ENCODE measurements at places on chromosomes 7 and 10.

- no peak for DNase-seq
These were observed 136.4 kb downstream of the RPS24 start for GRCh38 chr10:78170026-78170475.

DNA sequence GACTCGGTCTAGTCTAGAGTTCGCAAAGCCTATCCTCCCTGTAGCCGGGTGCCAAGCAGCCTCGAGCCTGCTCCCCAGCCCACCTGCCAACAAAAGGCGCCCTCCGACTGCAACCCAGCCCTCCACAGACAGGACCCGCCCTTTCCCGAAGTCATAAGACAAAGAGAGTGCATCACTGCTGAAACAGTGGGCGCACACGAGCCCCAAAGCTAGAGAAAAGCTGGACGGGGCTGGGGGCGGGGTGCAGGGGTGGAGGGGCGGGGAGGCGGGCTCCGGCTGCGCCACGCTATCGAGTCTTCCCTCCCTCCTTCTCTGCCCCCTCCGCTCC lies 622 bp upstream of the COL1A2 start:
- peak; percentile 15 for DNase-seq

DNA sequence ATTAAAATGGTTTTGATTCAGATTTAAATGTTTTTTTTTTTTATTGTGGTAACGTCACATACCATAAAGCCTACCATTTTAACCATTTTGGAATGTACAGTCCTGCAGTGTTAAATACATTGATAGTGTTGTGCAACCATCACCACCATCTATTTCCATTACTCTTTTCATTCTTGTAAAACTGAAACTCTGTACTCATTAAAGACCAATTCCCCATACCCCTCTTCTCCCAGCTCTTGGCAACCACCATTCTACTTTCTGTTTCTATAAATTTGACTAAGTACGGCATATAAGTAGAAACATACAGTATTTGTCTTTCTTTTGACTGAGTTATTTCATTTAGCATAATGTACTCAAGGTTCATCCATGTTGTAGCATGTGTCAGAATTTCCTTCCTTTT lies 96.2 kb downstream of the EXOC4 start:
- no peak for DNase-seq

DNA sequence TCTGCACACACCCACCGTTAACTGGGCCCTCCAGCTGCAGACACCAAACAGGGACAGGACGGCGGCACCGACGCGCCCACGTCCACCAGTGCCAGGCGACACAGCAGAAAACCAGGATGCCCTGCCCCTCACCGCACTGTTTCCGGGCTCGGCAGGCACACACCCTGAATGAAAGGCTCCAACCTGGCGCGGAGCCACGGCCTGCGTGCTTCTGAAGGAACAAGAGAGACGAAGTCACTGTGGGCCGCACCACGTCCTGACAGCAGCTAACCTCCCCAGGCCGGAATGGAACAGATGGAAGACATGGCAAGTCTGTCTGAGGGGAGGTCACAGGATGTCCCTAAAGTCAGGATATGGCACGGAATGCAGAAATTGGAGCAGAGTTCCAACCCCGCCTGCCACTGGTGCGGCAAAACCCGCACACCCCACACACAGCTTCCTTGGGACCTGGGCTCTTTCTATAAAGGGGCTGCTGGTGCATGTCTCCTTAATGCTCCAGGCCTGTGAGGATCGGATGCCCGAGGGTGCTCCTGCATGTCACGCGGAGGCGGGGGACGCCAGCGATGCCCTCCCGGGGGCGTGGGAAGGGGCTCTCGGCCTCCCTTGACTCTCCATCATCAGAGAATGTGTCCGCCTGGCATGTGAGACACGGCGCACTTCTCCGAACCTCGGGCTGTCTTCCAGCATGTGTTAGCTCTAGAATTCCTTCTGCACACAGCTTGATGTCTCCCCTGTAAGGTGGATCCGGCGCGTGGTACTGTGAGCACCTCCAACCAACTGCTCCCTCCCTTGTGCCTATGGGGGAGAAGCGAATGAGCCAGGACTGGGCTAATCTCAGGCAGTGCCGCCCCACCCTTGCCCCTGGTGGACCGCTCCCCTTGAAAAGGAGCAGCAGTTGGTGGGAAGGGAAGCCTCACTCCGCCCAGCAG lies 3.9 kb upstream of the GPER1 start:
- DNase-seq, result no peak

DNA sequence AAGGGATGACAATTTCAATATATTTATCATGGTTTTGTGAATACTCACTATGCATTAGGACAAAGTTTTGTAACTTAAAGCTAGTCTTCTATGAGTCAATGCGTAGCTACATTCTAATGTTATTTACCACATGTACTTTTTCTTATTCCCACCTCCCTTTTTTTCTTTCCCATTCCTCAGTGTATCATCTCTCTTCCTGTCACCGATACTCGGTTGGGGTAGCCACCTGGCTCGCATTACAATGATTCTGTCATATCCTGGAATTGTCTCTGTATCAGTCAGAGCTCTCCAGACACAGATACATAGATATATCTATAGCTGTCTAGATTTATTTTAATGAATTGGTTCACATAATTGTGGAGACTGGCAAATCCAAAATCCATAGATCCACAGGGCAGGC lies 9.8 kb upstream of the RALA start:
- DNase-seq, result no peak

DNA sequence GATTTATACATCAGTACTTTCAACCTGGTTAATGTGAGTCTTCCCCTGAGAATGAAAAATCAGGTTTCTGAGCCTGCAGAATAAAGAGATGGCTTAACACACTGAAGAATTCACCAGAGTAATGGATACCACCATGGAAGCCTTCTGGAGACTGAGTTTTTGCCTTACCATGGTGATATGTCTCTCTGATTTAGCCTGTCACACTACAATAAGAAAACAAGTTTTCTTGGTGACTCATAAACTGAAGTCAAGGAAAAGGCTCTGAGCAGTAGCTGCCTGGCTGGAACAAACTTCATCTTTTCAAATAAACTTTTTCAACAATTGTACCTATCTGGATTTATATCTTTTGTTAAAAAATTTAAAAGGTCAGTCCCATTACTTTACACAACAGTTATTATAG lies 229.0 kb downstream of the PRPF18 start:
- DNase-seq, result no peak

DNA sequence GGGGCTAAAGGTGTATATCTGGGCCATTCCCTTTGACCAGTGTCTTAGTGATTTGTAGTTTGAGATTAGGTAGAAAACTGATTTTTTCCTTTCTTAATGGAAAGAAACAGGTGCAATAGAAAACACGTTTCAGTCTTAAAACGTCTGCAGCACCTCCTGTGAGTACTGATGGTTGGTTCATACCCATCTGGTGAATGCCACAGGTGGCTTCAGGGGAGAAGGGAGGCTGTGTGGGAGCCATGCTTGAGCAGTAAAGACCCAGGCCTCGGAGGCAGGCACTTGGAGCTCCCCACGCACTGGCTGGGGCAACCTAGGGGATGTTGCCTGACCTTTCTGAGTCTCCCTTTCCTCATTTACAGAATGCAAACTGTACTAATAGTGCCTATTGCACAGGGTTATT lies 171.5 kb upstream of the GRB10 start:
- DNase-seq, result no peak

GRCh38 chr10:123587110-123587509 lies 79.0 kb upstream of the GPR26 start:
- DNase-seq, result no peak

DNA sequence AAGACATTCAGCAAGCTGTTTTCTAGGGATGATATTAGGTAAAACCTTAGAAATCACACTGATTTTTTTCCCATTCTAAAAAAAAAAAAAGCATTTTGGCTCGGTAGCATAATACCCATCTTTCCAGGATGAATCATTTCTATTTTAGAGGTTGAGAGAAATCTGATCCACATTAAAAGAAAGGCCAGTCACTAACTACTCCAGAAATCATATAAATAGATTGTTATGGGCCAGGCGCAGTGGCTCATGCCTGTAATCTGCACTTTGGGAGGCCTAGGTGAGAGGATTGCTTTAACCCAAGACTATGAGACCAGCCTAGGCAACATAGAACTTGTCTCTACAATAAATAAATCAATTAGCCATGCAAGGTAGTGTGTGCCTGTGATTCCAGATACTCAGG lies 164.3 kb downstream of the BAMBI start:
- no peak for DNase-seq

GRCh38 chr10:102406815-102407214 lies 11.3 kb downstream of the NFKB2 start:
- DNase-seq, result no peak

- peak; percentile 16 for DNase-seq
These were observed 55.3 kb downstream of the ELAPOR2 start for GRCh38 chr7:87003872-87004798.

- no peak for DNase-seq
These were observed 22.2 kb upstream of the MCM10 start for GRCh38 chr10:13139150-13139549.

GRCh38 chr10:74525885-74526284 lies 300.5 kb upstream of the KAT6B start:
- DNase-seq, result no peak

GRCh38 chr10:17585016-17585415 lies 32.2 kb downstream of the HACD1 start:
- no peak for DNase-seq

DNA sequence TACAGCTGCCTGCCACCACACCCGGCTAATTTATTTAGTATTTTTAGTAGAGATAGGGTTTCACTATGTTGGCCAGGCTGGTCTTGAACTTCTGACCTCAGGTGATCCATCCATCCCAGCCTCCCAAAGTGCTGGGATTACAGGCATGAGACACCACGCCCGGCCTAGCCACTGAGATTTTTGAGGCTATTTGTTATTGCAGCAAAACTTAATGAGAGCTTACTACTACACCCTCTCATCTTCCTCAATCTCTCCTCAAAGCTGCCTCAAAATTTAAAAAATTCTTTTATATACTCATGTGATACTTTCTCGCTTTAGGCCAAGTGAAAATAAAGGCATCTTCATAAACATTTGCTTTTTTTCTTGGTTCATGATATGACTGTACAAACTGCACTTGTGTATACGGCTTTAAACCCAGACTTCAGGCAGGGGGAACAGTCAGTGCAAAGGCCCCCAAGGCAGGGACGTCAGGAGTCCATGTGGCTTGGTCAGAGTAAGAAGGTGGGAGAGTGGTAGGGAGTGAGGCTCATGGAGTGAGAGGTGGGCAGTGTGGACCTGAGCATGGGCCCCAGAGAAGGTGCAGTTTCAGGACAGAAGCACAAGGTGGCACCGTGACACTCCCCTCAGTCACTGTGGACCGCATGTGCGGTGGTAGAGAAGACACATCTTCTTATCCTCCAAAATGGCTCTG lies 55.5 kb downstream of the SYPL1 start:
- DNase-seq, result peak; percentile 65

DNA sequence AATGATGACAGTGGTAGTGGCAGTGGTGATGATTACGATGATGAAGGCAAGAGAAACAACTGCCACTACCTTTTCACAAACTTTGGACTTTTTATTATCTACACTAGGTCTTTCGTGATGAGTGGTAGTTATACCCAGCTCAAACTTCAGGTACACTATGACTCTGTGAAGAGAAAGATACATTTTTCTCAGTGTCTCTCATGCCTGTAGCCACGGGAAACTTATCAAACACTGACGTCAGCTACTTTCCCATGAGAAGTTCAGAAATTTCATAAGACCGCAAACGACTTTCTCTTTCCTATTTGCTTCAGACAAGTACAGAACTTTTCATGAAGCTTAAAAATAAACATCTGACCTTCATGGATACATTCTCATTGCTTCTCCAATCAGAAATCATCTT lies 57.0 kb downstream of the CALD1 start:
- no peak for DNase-seq

GRCh38 chr7:156833312-156833711 lies 59.7 kb downstream of the LMBR1 start:
- no peak for DNase-seq

- DNase-seq, result no peak
These were observed 2.0 kb upstream of the PURB start for GRCh38 chr7:44887293-44887692.

GRCh38 chr7:150852371-150852905 lies at the start of gene AOC1:
Gene AOC1 (plus strand): TSS chr7:150852517. CDS start chr7:150856471, 3,954 bp downstream.
- no peak for DNase-seq

- DNase-seq, result no peak
These were observed 64.4 kb downstream of the ASB13 start for GRCh38 chr10:5601826-5602495.

DNA sequence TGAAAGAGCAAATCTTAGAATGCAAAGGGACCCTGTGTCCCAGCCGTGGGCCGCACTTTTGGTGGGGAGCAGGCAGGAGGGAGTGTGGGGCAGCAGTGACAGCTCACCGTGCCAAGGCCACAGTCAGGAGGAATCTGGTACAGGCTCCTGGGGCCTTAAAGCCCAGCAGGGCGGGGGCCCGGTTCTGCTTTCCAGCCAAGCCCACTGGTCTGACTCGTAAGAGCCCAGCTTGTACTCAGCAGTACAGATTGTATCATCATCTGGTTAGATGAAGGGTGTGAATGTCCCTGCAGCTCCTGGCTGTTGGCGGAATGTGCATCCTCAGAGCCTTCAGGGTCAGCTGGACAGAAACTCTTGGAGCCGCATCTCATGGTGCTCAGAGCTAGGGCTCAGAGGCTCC lies 30.5 kb upstream of the TRIM8 start:
- DNase-seq, result no peak

DNA sequence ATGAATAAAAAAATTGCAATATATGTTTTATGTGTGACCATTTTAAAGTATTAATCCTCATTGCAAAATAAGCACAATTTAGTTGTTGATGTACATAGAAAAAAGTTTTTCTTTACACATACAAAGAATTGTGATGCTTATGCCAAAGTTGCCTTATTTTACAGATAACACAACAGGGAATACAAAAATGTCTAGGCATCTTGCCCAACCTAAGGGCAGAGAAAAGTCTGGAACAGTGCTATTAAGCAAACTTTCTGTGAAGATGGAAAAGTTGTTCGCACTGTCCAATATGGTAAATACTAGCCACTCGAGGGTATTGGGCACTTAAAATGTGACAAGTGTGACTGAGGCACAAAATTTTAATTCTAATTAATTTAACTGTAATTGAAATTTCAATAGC lies 190.2 kb upstream of the HGF start:
- no peak for DNase-seq

DNA sequence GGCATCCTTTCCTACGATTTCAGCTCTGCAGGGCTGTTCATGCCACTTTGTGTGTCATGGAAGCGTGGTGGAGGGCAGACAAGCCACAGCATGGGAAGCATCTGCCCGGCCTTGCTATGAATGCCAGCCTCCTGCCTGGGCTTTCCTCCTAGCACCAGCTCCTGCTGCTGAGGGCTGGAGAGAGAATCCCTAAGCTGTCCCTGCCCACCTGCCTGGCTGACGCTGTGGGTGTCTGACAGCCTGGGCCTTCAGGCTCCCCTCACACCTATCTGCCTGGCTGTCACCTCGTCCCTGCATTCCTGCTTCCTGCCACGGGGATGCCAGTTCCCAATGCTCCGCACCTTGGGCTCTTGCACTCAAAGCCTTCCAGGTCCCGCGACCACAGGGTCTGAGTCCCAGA lies 606.5 kb upstream of the MGMT start:
- DNase-seq, result no peak

GRCh38 chr7:6435486-6436384 lies 12.0 kb downstream of the DAGLB start:
- DNase-seq, result peak; percentile 93

DNA sequence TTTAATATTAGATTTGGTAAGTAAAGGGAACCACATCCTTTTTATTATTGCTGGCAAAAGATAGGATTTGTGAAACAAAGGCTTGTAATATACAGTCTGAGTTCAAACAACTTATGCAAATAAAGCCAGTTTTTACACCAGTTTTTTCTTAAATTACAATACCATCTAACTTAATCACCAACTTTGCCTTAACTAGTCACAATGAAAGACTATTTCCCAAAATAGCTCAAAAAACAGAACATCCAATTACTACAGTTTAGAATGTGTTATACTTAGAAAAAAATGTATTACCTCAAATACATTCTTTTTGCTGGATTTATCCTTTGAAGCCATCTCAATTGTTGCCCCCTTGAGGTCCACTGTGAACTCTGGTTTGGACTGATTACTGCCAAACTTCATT lies 108.5 kb downstream of the ARHGAP12 start:
- no peak for DNase-seq

Data from glutamatergic neuron (in vitro differentiated cells).